Ecto neural progenitor cell (in vitro differentiated cells): ENCODE measurements at places on chromosomes 7 and 10.

DNA sequence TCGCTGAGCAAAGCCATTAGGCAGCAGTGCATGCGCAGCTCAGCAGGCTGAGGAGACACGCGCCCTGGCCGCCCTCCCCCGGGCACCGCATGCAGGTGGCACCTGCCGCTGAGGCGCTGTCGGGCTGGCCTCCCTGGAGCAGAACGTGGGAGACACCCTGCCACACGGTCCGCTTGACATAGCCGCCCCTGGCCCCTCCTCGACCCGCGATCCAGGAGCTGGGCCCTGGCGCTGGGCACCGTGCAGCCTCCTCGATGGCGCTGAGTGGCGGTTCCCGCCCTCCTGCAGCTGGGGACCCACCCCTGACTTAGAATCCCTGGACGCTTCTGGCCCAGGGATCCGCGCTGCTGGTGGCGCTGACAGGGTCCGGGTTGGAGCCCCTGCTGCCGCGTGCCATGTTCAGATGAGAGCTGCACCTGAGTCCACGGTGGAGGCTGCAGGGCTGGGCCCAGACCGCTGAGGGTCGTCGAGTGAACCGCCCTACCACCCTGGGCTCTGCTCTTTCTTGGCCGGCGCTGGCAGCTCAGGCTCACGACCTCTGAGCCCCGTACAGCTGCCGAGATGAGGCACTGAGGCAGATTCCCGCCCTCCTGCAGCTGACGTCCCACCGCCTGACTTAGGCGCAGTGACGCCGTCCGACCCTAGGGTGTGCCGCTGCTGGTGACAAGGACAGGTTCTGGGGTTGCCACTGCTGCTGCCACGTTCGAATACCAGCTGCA, 116.8 kb downstream of the OR13A1 start:
- no peak for DNase-seq

DNA sequence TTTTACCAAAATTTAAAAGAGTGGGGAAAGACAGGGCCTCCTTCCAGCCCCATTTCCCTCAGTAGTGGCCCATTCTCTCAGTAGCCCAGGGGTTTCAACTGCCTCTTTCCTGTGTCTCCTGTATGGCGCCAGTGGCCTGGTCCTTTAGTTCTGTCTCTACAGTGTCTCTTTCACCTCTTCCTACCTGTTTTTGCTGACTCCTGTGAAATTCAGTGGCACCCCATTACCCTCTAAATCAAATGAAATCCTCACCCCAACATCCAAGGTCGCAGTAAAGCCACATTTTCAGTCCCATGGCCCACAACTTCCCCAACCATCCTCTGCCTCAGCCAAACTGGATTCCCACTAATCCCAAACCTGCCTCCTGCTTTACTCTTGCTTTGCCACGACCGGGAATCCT, 200.7 kb downstream of the IPMK start:
- DNase-seq, result no peak

DNA sequence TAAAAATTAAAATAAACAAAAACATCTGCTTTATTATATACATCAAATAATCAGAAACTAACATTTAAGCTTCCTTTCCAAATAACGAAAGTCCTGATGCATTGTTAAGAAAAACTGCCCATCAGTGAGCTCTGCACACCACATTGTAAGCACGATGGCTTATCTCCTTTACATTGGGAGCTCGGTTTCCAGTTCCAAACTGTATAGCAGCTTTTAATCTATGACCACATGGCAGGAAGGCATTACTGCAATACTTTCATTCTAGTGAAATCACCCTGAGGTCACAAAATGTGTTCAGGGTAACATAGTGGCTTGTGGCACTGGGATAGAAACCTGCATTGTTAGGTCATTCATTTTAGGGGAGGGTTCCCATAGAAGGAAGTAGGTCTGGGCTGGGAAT, 146.3 kb downstream of the ZNF22 start:
- no peak for DNase-seq

DNA sequence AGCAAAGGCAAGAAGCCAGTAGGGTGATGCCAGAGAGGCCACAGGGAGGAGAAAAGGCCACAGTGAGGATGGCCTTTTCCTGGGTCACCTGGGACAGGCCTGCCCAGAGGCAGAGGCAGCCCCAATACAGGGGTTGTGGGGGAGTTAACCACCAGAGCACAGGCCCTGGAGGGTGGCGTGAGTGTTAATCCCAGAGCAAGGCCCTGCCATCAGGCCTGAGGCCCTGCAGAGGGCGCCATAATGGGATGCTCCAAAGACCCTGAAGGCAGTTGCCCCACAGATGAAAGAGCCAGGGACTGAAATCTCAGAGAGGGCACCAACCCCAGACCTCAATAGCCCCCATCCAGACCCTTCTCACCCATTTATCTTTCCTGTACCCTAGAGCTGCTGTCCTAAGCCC, 23.9 kb downstream of the SLC13A4 start:
- no peak for DNase-seq

DNA sequence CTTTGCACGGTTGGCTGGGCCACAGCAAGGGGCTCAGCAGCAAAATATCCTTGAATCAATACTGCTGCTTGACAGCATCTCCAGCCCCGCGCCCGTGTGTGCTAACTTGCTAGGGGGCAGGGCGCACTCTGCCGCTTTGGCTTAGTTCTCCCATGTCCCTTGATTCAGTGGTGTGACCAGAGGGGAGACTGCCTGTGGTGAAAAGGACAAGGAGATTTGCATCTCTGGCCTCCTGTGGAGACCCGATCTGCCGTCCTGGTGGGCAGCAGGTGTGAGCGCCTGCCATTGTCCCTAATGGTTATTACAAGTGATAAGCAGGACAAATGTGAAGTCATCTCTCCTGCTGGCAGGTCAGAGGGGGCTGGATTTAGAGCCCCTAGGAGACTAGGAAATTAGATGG, 500.2 kb upstream of the GALNT17 start:
- DNase-seq, result no peak

- DNase-seq, result no peak
These were observed 164.7 kb downstream of the SEMA3E start for GRCh38 chr7:83484266-83484665.

- DNase-seq, result no peak
These were observed 11.5 kb downstream of the LIMK1 start for GRCh38 chr7:74095135-74095534.

DNA sequence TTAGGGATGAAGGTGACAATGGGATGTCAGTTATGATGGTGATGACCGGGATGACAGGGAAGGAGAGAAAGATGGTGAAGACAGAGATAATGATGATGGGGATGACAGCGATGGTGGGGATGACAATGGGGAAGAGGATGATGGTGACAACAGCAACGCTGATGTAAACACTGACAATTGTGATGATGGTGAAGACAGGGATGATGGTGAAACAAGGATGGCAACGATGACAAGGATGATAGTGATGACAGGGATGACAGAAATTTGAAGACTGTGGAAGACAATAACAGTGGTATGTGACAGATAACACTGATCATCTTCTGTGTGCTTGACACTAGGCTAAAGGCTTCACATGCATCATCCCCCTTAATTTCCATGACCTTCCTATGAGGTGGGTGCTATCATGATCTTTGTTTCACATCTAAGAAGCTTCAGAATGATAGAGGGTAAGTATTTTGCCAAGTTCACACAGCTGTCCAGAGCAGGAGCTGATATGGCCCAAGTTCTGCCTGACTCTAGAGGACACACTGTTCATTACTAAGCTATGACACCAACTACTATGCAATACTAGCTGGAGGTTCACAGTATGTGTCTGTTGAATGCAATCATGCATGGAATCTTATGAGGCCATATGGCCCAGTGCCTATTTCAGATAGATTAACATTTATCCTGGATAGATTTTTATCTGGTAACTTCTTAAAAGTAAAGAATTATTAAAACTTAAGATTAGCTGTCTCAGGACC, 105.6 kb downstream of the RNLS start:
- DNase-seq, result no peak

- no peak for DNase-seq
These were observed 9.2 kb upstream of the LRRN3 start for GRCh38 chr7:111081546-111082267.

DNA sequence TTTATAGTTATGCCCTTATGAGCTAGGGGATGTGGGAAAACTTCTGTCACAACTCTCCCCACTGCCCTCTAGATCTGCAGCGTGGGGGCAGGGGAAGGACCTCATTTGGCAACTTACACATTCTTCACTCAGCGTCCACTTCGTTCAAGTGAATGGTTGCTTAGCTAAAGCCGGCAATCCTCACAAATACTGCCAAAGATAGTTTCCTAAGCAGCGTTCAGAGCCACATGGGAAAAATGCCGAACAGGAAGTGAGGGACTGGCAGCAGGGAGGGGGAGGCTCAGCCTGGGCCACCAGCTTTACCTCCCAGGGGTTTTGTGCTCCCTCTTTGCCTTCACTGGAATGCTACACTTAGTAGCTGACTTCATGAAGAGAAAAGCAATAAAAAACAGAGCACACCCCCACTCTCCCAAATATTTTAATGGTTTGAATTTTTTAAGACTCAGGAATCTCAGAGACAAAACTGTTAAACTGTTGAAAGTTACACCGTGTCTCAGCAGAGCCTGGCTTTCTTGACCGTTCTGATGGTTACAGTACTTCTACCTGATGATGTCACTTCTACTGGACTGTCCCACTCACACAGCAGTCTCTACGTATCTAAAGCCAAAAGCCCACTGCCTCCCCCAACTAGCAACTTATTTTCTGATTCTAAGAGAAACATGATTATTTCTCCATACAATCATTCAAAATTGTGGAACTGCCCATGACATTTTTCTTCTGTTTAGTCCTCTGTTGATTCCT, 10.4 kb downstream of the GRM3 start:
- no peak for DNase-seq

- DNase-seq, result no peak
These were observed 57.8 kb upstream of the RAB18 start for GRCh38 chr10:27446091-27446918.

- no peak for DNase-seq
These were observed 12.7 kb upstream of the TTYH3 start for GRCh38 chr7:2619116-2619515.

GRCh38 chr10:5013385-5013784, 9.7 kb upstream of the AKR1C2 start:
- no peak for DNase-seq

GRCh38 chr7:65307651-65308299, 65.9 kb upstream of the ZNF92 start:
- peak; percentile 77 for DNase-seq

DNA sequence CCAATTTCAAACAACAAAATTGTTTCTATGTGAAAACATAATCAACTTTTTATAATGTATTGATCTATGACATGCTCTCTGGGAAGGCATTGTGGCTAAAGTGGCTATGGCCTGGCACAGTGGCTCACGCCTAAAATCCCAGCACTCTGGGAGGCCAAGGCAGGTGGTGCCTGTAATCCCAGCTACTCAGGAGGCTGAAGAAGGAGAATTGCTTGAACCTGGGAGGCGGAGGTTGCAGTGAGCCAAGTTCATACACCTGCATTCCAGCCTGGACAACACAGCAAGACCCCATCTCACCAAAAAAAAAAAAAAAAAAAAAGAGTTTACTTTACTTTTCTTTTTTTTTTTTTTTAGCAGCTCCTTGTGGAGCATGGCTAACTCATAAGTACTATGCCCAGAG, 38.9 kb upstream of the CPN1 start:
- DNase-seq, result no peak

- DNase-seq, result no peak
These were observed 219.1 kb downstream of the EMX2 start for GRCh38 chr10:117761695-117762094.

DNA sequence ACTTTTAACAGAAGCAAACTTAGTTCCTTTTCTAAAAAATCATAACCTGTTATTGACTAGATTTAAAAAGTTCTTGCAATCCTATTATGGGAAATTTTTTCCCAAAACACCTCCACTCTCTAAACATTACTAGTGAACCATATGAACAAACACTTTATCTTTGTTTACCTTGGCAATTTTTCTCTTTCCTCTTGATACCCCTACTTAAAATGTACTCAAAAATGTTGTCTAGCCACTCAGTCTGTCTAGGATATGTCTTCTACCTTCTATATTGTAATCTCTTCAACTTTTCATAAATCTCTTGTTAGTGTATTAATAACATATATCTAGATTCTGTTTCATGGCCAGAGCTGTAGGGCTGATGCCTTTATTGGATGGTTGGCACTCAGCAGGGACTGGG, 630.0 kb upstream of the GRM3 start:
- DNase-seq, result no peak
